HAP-1 (cell line): ENCODE measurements at places on chromosomes 1 and 21.

DNA sequence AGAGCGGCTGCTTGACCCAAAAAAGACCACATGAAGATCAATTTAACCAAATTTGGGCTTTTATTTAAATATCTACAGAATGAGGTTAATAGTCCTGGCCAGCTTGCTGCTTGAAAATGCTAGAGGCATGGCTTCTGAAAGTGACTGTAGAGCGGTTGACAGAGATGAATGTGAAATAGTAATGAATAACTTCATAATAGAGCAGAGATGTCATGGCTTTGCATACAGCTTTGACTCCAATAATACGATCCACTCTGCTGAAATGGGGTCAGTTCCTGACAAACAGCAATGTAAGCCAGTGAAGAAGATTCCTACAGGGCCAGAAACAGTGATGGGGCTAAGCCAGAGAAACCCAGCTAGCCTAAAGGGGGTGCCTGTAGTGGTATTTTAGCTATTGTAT, 183.8 kb downstream of the PBX1 start:
- DNase-seq = no peak

DNA sequence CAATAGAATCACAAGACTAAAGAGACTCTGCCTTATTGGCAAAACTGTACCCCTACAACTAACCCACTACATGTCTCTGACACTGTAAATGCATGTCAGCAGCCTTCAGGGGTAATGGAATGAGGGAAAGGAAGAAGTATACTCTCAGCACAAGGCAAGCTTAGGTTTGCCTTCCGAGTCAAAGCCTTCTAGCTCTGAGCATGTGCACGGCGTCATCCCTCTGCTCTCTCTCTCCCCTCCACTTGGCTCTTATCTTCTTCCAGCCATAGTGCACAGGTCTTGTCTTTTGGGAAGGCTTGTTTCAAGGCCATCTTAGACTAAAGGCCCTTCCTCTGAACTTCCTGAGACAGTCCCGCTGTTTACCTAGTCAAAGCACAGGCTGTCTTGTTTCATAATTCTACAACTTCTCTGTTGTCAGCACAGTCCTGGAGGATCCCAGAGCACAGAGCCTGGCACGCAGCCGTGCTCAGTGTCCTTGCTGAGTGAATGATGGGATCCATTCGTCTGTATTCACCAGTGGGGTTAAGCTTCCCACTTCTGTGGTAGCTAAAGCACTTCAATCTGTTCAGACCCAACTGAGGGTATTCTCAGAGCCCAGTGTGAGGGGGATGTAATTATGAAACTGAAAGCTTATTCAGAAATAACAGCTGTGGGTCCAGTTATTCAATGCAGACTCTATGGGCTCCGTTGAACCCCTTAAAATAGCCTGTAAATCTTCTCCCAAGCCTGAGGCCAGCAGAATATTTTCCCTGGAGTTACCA, 166.5 kb upstream of the PLD5 start:
- no peak for DNase-seq

DNA sequence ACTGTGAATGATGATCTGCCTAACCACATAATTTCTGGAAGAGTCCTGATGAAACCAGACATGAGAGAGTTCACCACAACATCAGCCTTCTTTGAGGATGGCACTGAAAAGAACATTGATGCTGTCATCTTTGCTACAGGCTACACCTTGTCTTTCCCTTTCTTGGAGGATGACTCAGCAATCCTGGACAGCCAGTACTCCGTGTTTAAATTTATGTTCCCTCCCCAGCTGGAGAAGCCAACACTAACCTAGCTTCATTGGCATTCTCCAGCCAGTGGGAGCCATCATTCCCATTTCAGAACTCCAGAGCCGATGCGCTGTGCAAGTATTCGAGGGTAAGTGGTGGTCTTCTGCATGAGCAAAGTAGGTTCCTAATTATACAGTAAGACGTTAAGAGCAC, 164.1 kb upstream of the POGK start:
- no peak for DNase-seq

GRCh38 chr1:16286122-16286521, 49.1 kb upstream of the CPLANE2 start:
- no peak for DNase-seq

DNA sequence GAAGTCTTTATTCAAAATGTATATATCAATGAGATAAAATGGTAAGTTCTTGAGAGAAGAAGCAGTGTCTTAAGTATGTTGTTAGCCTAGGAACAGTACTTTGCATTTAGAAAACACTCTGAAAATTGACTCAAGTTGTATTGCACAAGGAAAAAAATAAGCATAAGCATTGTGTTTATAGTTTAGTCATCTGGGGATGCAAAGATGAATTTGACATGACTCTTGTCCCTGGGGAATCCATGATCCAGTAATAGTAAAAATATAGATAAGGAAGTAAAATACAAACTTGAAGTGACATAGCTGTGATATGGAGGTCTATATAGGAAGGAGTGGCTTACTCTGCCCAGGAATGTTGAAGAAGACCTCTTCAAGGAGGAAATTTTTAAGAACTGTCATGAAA, 185.0 kb upstream of the PTBP2 start:
- no peak for DNase-seq

- no peak for DNase-seq
Observed at GRCh38 chr21:29647353-29647781, 292.4 kb downstream of the GRIK1 start.

- peak; percentile 78 for DNase-seq
Observed at GRCh38 chr1:155208541-155209311, at the start of gene MTX1. Gene MTX1, plus strand, starts transcription at chr1:155208695. Its CDS starts 110 bp downstream, at chr1:155208805.

- DNase-seq = no peak
Observed at GRCh38 chr1:10575616-10576015, 100.9 kb downstream of the PEX14 start.

- no peak for DNase-seq
Observed at GRCh38 chr1:95370691-95371562, 136.9 kb downstream of the RWDD3 start.

DNA sequence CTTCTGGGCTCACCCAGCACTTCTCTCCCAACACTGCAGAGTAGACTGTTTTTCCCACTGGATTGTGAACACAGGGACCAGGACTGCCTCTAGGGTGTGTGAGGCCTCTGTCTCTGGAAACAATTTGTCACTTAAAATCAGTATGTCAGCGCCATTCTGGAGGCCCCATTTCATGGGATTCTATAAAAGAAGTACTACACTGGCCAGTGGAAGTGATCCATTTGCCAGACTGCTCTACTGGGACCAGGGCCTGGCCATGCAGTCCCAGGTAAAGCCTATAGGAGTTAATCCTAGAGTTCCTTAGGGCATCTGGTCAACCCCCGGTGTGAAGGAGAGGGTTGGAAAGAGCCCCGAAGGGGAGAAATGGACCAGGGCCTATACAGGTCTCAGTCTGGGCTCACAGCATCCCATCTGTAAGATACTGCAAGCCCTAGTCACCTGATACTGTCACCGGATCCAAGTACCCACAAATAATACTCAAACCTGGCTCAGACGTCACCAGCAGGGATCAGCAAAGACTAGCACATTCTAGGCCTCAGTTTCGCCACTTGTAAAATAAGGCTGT, 245.0 kb downstream of the FOXD2 start:
- DNase-seq = no peak

GRCh38 chr1:27100335-27101053, 54.4 kb downstream of the SLC9A1 start:
- no peak for DNase-seq

- DNase-seq = peak; percentile 23
Observed at GRCh38 chr1:19597496-19598309, 46.4 kb upstream of the NBL1 start.

DNA sequence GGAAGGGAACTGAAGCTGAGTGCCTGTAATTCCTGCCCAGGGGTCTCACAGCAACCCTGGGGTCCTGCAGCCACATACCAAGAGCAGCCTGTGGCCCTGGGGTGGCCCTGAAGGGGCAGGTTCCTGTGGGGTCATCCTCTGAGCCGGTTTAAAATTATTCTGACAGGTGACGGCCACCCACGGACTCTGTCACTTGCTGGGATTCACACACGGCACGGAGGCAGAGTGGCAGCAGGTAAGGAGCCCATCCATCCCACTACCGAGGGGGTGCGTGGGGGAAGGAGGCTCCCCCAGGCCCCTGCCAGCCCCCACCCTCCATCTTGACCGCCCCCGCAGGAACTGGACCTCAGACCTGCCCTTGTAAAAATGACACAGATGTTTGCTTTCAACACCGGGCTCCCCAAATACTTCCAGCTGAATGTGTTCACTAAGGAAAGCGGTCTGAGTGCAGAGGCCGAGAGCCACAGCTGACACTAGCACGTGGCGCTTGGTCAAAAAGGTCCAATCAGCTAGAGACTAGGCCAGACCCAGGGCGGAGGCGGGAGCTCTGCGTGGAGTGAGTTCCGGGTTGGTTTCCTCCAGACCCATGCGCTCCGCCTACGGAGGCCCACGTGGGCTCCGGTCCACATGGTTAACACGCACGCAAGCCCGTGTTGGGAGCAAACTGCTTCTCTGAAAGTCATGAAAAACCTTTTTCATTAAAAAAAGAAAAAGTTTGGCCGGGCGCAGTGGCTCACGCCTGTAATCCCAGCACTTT, 10.0 kb downstream of the YBEY start:
- DNase-seq = no peak
